ENCODE measurements at places on chromosomes 11 and 22.

DNA sequence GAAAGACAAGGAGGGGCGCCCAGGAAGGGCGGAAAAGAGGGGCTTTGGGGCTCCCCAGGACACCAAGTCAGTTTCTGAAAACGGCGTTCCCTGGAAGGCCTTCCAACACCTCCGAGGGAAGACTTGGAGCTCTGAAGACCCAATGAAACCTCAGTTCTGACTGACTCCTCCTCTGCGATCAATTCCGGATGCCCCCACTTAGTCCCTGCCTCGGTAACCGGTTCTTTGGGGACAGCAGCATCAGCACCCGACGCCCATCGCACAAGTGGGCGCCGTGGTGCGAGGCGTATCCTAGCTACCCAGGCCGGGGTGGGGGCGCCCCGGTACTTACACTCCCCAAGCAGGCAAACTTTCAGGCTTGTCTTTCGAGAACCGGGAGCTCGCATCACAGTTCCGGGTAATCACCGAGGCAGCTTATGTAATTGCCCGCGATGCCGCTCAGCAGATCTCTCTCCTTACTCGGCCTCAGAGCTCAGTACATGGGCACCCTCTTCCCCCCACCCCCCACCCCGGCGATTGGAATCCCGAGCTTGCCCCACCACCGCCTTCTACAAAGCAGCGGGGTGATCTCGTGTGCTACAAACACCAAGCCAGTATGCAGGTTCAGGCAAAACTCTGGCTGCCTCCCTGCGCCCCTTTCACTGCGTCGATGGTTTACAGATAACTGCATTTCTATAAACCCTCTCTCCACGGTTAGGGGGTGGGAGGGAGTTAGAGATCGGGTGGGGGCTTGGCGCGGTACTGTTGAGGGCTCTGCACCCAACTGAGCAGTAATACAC, 2.0 kb downstream of the TENM4 start:
- no peak for DNase-seq

- no peak for DNase-seq
Measured at GRCh38 chr22:34416022-34416860, 496.0 kb upstream of the LARGE1 start.

- no peak for DNase-seq
Measured at GRCh38 chr11:17153757-17154156, 54.0 kb downstream of the PIK3C2A start.

- no peak for DNase-seq
Measured at GRCh38 chr11:77525455-77526091, 51.7 kb upstream of the PAK1 start.

DNA sequence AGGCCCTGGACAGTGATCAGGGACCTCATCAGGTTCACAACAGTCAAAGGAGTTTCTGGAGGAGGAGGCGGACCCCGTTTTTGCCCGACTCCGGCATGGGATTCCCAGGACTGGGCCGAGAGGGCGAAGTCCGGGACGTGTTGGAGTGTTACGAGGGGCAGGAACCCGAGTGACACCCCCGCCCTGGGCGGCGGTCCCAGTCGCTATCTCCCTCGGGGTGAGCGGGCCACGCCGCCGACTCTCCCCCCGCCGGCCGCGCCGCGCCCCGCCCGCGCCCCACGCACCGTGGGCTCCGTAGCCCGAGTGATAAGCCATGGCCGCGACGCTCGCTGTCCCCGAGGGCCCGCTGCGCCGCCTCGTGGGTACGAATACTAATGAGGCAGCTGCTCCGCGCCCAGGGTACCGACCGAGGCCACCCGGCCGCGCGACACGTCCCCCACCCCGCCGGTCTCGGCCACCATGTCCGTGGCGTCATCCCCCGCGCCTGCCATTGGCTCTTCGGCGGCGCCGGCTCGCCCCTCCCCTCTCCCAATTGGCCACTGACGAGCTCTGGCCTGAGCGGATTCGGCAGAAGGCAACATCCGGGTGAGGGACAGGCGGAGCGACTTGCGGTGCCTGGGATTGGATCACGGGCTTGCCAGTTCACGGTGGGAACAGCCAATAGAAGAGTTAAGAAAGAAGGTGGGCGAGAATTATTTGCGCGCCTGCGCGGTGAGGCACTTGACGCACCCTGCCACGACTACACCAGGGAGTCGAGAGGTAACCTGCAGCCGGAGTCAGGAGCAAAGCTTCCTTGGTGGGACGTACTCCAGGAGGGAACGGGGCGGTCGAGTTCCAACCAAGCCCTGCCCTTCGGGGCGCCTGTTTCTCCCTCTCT, at the start of gene YIF1A:
YIF1A (minus strand) TSS at position 473 of the 877 bp plus-strand sequence; CDS start at position 315, 158 bp downstream.
- peak; percentile 99 for DNase-seq

GRCh38 chr11:72643547-72643946, 30.7 kb downstream of the PDE2A start:
- no peak for DNase-seq

GRCh38 chr11:32437495-32438345, 2.4 kb upstream of the WT1 start:
- no peak for DNase-seq

GRCh38 chr11:79050786-79051185, 390.0 kb downstream of the TENM4 start:
- no peak for DNase-seq

- DNase-seq = no peak
Measured at GRCh38 chr22:38744981-38745380, 10.8 kb downstream of the SUN2 start.

GRCh38 chr22:42959576-42960509, 55.1 kb downstream of the PACSIN2 start:
- peak; percentile 61 for DNase-seq
